ENCODE measurements at places on chromosomes 1 and 21.

GRCh38 chr1:199774433-199775089 is 252.9 kb upstream of the NR5A2 start:
- peak; percentile 36 for DNase-seq

DNA sequence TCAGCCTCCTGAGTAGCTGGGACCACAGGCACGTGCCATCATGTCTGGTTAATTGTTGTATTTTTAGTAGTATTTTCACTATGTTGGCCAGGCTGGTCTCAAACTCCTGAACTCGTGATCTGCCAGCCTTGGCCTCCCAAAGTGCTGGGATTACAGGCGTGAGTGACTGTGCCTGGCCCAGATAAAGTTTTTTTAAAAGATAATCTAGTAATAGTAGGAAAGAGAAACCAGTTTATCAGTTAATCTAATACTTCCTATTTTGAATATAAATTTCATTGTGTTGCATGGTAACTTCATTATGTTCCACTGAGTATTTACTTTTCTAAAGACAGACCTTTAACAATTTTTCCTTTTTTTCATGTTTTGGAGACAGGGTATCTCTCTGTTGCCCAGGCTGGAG is 10.0 kb downstream of the RABGAP1L start:
- no peak for DNase-seq

- no peak for DNase-seq
Observed at GRCh38 chr1:75312620-75313019, 178.4 kb downstream of the LHX8 start.

DNA sequence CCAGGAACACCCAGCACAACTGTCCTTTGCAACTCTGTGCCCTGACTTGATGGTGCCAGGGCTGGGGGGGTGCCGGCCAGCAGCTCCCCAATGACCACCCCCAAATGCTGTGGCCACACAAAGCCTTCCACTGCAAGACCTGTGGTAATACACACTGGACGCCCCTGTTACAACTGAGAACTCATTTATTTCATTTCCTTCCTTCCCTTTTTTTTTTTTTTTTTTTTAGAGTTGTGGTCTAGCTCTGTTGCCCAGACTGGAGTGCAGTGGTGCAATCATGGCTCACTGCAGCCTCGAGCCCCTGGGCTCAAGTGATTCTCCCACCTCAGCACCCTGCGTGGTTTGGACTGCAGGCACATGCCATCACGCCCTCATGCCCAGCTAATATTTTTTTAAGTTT is 25.2 kb downstream of the TP73 start:
- DNase-seq, result no peak

DNA sequence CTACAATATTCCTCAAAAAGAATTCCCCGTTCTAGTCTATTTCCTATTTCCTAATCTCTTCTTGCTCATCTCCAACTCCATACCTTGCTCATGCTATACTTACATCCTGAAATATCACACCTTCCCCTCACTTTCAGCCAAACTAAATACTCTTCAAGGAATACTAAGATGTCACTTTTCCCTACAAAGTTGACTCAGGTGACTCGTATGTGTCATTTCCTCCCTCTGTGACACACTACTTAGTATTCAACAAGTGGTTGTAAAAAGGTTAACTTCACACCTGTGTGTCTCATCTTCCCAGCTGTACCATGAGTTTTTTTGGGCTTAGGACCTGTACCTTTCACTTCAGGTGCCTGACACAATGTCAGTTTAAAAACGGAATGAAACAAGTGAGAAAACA is 81.9 kb upstream of the LBR start:
- DNase-seq, result no peak

- no peak for DNase-seq
Observed at GRCh38 chr1:19957779-19958178, 21.6 kb downstream of the PLA2G2A start.

GRCh38 chr21:18041012-18041411 is 203.6 kb upstream of the CHODL start:
- DNase-seq, result peak; percentile 20

- DNase-seq, result no peak
Observed at GRCh38 chr1:156128308-156128653, 13.8 kb downstream of the LMNA start.

DNA sequence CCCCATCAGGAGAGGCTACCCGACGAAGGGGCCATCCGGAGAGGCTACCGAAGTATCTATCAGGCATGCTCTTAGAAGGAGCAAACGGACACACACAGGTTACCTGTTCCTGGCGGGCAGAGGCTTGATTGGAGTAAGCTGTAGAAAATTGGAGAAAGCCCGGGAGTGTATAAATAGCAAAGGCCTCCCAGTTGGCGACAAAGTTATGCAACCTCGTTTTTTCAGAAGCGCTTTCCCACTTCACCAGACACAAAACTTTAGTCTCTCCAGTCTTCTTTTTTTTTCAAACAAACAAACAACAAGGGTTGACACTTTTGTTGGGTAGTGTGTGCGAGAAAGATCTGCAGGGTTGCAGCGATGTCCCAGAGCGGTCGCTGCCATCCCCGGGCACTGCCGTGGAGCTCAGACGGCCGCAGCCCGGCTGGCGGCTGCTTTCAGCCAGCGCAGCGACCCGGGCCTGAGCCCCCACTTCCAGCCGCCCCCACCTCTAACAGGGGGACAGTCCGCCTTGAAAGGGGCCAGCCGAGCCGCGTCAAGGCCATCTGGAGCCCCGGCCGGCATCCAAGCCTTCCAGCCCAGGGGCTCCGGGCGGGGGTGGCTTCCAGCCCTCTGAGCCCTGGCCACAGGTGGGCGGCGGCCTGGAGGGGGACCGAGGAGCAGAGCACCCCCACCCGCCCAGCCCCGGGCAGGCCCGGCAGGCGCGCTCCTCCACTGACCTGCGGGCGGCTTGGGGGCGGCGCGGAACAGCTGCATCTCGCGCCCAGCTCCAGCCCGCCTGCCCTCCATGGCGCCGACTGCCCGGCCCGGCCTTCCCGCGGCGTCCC is 616 bp downstream of the MCOLN3 start:
- no peak for DNase-seq

DNA sequence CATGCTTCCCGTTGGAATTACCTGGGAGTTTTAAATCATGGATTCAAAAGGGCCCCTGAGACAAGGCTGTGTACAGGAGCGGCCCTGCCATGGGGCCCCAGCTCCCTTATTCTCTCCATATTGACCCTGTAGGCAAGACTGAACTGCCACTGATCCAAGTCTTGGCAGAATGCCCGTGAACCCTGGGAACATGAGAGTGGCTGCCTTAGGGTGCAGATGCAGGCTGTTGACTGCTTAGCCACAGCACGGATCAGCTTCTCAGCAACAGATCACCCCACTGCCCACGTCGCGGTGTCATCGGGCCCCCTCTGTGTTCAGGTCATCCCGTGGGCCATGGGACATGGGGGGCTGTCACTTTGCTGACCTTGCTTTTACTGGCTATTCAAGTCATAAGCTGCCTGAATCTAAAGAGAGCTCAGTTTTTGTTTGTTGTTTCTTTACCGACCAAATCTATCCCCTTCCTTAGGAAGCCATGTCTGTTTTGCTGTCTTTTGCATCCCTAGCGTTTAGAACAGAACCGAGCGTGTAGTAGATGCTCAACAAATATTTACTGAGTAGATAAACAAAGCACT is 83.4 kb downstream of the MATN1 start:
- no peak for DNase-seq

GRCh38 chr1:91827087-91827458 is 58.9 kb downstream of the TGFBR3 start:
- DNase-seq, result no peak

DNA sequence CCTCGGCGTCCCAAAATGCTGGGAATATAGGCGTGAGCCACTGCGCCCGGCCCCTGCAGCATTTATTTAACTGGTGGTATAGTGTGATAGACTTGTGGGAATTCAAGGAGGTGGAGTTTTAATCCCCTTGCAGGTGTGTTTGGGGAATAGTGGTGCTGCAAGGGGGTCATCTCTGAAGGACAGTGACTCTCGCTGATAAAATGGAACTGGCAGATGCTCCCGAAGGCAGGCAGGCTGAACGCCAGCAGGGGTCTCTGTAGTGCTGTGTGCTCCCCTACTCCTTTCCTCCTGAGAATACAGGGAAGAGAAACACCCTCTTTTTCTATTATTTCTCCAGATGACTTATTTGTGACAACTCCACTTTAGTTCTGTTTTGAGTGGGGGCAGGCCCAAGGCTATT is 4.0 kb downstream of the OSCP1 start:
- DNase-seq, result no peak

GRCh38 chr1:224784265-224785039 is 145.0 kb upstream of the DNAH14 start:
- peak; percentile 82 for DNase-seq

DNA sequence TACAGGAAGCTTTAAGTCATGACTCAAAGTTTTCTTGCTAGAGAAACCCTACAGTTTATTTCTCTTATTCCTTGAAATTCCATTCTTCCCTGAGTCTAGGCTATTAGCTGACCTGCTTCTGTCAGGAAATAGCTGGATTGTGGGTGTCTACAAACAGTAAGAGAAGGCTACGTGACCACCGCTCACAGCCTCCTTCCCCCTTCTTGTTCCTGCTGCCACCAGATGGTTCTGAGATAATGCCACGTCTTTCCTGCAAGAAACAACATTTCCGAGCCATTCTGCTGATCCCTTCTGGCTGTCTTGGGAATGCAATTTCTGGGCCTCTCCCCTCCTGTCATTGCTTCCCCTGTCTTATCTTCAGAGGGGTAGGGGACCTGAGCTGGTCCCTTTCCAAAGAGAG is 128.9 kb upstream of the SGIP1 start:
- DNase-seq, result no peak

GRCh38 chr1:246083416-246083815 is 423.7 kb downstream of the SMYD3 start:
- DNase-seq, result no peak

- no peak for DNase-seq
Observed at GRCh38 chr1:30292451-30292850, 430.9 kb downstream of the MATN1 start.
